ENCODE measurements at places on chromosomes 13 and 19.

DNA sequence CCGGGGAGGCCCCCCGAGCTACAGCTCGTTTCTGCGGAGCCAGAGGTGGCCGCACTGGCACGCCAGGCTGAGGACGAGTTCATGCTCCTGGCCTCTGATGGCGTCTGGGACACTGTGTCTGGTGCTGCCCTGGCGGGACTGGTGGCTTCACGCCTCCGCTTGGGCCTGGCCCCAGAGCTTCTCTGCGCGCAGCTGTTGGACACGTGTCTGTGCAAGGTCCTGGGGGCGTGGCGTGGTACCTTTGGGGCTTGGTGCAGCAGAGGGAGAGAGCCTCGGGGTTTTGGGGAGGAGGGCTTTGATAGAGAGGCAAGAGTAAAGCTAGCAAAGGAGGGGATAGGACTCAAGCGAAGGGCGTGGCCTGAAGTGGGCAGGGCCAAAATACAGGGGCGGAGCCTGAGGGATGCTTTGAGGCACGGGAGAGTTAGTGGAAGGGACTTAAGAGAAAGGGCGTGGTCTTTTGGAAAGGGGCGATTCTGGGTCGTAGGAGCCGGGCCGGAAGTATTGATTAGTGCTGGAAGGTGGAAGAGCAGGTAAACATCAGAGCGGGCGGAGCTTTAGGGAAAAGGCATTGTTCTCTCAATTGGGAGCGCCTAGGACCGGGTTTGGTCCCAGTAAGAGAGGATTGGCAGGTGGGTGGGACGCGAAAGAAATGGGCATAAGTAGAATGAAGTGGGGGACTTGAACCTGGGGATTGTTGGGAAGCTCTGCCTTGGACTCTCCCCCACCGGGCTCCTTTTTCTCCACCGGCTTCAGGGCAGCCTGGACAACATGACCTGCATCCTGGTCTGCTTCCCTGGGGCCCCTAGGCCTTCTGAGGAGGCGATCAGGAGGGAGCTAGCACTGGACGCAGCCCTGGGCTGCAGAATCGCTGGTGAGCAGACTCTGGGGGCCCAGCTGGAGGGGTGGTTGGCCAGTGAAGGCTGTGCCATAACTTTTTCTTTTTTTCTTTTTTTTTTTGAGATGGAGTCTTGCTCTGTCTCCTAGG, 1.2 kb downstream of the PPM1N start:
- DNase-seq: peak; percentile 88

GRCh38 chr13:48585456-48585840, 52.6 kb upstream of the RCBTB2 start:
- no peak for DNase-seq

GRCh38 chr13:38752686-38753085, 65.8 kb downstream of the FREM2 start:
- no peak for DNase-seq

DNA sequence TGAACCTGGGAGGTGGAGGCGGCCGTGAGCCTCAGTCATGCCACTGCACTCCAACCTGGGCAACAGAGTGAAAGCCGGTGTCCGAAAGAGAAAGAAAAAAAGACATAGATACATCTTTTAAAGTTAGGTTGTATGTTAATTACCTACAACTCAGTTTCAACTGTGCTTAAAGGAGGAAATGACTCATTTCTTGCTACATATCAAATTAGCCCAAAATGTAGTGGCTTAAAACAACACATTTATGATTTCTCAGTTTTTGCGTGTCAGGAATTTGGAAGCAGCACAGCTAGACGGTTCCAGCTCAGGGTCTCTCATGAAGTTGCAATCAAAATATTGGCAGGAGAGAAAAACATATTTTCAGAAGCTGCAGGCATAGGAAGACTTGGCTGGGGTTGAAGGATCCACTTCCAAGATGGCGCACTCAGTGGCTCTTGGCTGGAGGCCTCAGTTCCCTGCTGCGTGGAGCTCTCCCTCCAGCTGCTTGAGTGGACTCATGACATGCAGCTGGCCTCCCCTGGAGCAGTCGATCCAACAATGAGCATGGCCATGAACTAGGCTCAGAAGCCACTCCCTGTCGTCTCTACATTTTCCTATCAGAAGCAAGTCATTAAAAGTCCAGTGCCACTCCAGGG, 7.1 kb downstream of the LDLR start:
- peak; percentile 47 for DNase-seq

DNA sequence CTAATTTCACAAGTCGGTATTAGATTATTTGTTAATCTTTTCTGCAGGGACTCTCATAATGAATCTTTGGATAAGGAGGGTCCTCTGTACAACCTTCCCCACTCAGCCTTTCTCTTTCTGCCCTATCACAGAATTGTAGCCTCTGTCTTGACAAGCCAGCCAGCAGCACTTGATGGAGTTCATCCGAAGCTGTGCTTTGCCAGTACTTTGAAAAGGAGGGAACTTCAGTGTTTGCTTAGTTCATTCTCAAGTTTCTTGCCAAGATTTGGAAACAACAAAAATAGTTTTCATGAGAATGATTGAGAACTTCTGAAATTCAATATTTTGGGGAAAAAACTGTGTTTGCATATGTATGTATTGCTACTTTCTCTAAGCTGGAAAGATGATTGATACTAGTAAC, 69.3 kb upstream of the HMGB1 start:
- no peak for DNase-seq

GRCh38 chr19:58563034-58563573, 4.7 kb upstream of the UBE2M start:
- peak; percentile 49 for DNase-seq

GRCh38 chr13:43303033-43303729, 279.8 kb downstream of the DNAJC15 start:
- peak; percentile 11 for DNase-seq

GRCh38 chr19:33809960-33810359, 13.3 kb downstream of the KCTD15 start:
- DNase-seq: no peak

DNA sequence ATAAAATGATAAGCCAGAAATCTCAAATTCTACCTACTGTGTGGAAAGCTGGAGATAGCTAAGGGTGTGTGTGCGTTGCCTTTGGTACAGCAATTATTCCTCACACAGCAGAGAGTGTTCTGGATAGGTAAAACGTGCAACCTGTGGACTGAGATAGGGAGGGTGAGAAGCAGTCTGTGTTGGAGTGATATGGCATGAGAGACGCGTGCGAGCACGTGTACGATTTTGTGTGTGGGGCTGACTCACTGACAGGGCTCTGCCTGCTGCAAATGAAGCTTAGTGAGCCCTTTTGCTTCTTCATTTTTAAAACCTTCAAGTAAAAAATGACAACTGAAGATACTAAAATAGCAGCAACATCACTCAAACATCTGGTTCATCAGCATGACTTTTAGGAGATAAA, 35.7 kb upstream of the SLC10A2 start:
- DNase-seq: no peak

DNA sequence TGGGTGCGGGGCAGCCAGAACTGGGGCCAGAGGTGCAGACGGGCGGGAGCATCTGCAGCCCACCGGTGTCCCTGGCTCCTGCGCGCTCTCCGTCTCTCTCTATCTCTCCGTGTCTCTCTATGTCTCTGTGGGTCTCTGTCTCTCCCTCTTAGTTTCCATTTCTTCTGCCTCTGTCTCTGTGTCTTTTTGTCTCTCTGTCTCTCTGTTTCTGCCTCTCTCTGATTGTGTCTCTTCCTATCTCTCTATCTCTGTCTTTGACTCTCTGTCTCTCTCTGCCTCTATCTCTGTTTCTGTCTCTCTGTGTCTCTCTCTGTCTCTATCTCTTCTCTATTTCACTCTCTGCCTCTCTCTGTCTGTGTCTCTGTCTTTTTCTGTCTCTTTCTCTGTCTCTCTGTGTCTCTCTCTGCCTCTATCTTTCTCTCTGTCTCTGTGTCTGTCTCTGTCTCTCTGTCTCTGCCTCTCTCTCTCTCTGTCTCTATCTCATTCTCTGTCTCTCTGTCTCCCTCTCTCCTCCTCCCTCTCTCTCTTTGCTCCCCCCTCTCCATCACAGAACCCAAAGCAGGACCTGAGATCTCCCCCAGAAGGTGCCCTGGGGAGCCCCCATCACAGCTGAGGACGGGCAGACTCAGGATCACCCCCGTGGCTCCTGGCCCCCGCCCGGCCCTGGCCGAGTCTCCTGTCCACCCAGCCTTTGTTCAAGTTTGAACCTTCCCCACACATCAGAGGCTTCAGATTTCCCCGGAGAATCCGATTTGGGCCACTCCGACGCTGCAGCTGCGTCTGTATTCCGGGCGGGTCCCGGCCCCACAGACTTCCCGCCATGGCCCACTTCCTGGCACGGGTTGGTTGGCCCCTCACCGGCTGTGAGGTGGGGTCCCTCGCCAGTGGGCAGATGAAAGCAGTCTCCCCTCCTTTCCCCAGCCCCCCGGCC, 48.6 kb upstream of the TCF3 start:
- DNase-seq: no peak

- DNase-seq: no peak
Measured at GRCh38 chr19:1884291-1884718, 991 bp downstream of the ABHD17A start.

DNA sequence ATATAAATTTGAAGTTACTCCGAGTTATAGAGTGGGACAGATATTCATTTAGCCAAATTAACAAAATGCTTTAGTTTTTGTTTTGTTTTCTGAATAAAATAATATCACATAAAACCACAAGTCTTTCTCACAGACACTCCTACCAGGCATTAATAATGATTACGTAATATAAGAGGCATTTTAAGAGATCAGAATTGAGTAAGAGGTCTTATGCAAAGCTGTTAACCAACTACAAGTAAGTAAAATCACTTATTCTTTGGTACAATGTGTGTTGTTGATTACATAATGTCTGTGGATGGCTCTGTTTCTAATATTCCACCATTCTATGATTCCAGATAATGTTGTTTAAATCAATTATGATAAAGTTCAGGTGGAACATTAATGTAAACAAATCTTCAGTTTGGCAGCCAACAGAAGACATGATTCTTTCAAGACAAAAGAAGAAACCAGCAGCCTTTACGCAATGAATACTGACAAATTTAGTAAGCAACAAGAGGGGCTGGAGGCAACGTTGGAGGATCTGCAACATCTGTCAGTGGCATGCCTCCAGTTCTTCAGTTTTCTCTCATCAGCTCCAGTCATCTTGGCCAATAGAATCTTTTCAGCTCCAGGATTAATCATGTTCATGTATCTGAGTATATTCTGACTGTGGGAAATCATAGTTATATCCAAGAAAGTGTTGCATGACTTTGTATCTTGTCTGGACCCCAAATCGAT, 403.8 kb downstream of the SLITRK5 start:
- no peak for DNase-seq

- no peak for DNase-seq
Measured at GRCh38 chr19:55958356-55958755, 10.7 kb downstream of the NLRP8 start.

GRCh38 chr19:8473648-8474476, 28.6 kb downstream of the PRAM1 start:
- no peak for DNase-seq

GRCh38 chr19:35107545-35107944, 8.1 kb upstream of the FXYD3 start:
- peak; percentile 16 for DNase-seq

GRCh38 chr13:75959861-75960481, 323.8 kb downstream of the LMO7 start:
- no peak for DNase-seq

DNA sequence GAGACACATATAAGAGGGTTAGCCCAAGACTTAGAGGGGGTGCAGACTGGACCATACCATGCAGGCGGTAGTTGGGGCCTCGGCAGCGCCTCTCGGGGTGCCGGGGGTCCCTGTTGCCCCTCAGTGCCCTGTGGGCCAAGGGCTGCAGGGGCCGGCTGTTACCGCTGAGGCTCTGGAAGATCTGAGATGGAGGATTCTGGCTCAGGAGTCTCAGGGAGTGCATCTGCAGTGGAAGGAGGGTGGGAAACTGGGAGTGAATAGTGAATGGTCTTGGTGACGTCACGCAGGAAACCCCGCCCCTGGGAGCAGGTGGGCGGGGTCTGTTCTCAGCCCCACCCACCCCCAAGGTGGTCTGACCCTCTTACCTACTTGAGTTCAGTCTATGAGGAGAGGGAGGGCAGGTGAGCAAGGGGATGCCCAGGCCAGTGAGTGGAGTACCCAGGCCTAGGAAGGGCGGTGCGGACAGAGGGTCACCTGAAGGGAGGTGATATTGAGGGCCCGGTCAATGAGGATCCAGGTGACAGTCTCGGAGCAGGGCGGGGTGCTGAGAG, 1.7 kb upstream of the DBP start:
- no peak for DNase-seq

GRCh38 chr19:12785431-12786031, 5.8 kb upstream of the JUNB start:
- DNase-seq: no peak

- no peak for DNase-seq
Measured at GRCh38 chr13:33931397-33932311, 113.7 kb downstream of the RFC3 start.

GRCh38 chr13:78430166-78430791, 173.1 kb downstream of the POU4F1 start:
- no peak for DNase-seq

DNA sequence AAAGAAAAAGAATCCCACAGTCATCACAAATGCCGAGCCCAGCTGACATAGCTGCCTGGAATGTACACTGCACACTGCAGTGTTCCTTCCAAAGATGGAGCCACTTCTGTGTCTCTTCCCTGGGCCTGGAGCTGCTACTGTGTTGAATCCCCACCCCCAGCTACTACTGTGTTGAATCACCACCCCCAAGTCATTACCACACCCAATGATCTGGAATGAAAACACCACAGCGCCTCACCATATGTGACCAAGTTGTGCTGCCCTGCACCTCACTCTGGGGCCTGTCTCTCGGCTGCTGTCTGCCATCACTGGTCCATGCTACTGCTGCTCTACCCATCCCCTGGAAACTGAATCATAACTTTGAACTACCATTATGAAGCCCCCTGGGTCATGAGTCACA, 861.2 kb downstream of the UQCRFS1 start:
- no peak for DNase-seq

GRCh38 chr19:33405553-33406461, 32.3 kb downstream of the CEBPG start:
- no peak for DNase-seq

GRCh38 chr19:13483215-13483614, 23.1 kb downstream of the CACNA1A start:
- no peak for DNase-seq

DNA sequence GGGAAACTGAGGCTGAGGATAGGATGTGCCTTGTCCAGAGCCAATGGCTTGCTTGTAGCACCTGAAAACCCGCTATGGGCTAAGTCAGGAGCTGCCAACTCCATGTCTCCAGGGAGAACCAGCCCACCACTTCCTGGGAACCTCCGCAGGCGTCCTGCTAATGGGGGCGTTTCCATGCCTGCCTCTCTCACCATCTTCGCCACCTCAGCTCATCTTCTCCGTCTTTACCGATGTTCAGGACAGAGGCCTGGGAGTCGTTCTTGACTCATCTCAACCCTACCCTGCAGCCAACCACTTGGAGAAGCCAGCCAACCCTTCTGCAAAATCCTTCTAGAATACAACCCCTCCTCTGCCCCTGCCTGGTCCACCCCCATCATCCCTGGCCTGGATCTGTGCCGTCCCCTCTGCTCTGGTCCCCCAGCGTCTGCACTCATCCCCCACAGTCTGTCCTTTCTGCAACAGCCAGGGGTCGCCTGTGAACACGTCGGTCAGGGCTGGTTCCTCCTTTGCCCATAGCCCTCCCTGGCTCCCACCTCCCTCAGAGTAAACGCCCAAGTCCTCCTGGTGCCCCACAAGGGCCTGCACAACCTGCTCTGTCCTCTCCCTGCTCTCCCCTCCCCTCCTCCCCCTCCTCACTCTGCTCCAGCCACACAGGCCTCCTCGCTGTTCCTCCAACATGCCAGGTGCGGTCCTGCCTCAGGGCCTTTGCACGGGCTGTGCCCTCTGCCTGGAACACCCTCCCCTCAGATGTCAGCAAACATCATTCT, 31.0 kb downstream of the PTPRS start:
- DNase-seq: no peak
